ENCODE measurements at places on chromosomes 1 and 21. TPM values are rescaled to one million over a fixed set of nuclear protein-coding genes. Genes with fewer than 3 reads are reported as not detected.

DNA sequence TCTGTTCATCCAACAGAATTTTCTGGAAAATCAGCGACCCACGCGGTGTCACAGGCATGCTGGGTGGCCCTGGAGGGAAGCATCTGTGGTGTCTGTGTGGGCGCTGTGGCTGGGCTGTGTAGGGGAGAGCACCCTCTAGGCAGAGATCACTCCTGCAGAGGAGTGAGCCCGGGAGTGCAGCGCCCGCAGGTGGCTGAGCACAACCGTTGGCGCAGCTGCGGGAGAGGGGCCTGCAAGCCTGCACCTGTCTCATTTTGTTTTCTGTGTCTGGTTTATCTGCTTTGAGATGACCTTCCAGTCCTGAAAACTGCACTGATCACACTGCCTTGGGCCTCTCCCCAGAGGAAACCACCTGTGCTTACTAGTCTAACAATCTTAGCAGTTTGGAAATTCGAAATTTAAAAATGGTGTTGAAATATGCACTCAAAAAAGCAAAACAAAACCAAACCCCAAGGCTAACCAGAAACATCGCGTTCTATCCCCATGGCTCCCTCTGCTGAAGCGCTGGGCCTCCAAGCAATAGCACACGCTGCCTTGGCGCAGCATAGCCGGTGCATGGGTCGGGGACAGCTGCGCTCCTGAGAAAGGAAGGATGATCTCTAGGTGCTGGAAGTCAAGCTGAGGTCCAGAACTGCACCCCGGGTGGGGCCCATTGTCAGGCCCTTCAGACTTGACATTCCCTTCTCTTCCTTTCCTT lies 4.8 kb downstream of the FAM3B start:
- no peak for DNase-seq

DNA sequence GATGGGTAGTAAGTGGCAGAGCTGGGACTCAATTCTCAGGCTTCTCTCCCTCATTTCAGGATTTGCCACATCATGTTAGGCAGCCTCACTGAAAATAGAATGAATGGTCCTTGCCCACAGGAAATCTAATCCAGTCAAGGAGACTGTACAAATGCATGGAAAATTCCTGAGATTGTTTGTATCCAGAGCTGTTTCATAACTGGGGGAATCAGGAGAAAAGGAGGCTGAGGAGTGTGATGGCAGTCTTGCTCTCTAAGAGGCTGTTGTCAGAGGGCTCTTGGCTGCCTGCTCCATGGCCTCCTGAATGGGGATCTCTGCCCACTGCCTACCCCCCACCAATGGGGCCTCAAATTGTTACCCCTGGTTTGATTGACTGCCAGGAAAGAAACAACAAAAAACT lies 141.9 kb upstream of the TNR start:
- no peak for DNase-seq

GRCh38 chr1:17460219-17460618 lies 20.7 kb upstream of the RCC2 start:
- DNase-seq: no peak

- DNase-seq: no peak
These were observed 147.2 kb downstream of the CRB1 start for GRCh38 chr1:197415221-197415620.

DNA sequence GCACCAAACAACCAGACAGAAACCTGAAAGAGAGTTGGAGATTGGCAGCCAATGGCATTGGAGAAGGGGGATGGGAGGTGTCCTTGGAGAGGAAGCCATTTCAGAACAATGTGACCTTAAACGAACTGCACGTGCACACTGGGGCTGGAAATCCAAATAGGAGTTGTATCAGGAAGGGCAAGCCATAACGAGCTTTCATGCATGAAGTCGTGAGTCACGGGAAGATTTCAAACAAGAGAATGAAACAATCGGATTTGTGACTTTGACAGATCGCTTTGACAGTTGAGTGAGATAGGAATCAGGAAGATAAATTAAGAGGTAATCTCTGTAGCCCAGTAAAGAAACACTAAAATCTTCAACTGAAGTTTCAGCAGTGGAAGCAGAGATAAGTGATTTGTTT lies 445.8 kb upstream of the ZP4 start:
- no peak for DNase-seq

DNA sequence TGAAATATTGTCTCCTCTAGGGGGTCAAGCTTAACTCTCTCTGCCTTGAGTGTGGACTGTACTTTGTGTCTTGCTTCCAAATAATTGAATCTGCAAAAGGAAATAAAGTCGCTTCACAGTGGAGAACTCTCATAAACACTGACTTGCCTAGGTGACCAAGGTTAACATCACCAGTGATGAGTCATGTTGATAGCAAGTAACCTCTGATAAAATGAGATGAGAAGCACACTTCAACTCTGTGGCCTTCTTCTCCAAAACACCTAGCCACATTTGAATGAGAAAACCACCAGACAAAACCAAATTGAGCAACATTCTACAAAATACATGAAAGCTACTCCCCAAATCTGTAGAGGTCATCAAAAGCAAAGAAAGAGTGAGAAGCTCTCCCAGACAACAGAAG lies 37.6 kb downstream of the PDE4B start:
- DNase-seq: no peak

GRCh38 chr21:38766987-38767722 lies 38.6 kb upstream of the ETS2 start:
- no peak for DNase-seq

GRCh38 chr1:64850846-64851245 lies 106.0 kb downstream of the RAVER2 start:
- no peak for DNase-seq

DNA sequence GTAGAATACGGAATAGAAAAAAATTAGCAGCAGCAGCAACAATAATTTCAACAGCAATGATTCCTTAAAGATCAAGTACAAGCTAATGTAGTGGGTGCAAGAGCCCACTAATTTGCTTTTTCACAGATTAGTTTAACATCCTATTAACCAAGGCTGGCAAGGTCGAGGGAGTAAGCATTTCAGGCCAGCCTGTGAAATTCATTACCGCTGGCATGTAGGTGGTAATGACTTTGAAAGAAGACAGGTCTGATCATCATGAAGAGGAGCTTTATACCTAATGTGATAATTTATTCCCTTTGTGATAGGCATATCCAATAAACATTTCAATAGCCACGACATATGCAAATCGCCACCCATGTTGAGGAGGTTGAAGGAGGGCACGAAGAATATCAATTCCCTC lies 11.2 kb upstream of the PRDM15 start:
- no peak for DNase-seq

- no peak for DNase-seq
These were observed 161.2 kb upstream of the NFIA start for GRCh38 chr1:60921175-60921574.

- no peak for DNase-seq
These were observed 92.5 kb downstream of the PBX1 start for GRCh38 chr1:164651351-164651951.

- DNase-seq: no peak
These were observed 826 bp upstream of the CA14 start for GRCh38 chr1:150256554-150257341.

GRCh38 chr1:236023926-236024565 lies 40.8 kb downstream of the NID1 start:
- DNase-seq: no peak

DNA sequence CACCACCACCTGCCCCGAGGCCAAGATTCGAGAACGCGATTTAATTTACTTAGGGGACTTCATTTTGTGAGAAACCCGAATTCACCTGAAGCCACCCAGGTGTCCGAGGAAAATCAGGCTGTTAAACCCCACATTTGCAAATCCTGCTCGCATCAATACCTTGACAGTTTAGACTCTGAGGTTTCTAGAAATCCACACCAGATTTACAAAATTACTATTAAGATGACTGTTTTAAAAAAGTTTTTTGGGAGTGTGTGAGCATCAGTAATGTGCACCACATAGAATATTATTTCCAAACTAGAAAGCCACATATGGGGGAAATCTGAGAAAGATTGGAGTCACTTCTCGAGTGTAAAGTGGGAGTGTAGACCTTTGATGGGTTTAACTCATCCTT lies 685 bp downstream of the RIMKLA start:
- DNase-seq: no peak

The ZNF644 gene
- 54.4 TPM for total RNA-seq

The LMX1A gene
- total RNA-seq: 13.5 TPM

The CELSR2 gene
- total RNA-seq: 23.4 TPM

The OR14K1 gene
- total RNA-seq: not detected

The PTCH2 gene
- 1.6 TPM for total RNA-seq

All from type B pancreatic cell (in vitro differentiated cells).